Memory B cell (primary cell): ENCODE measurements at places on chromosomes 4 and X.

- no peaks in the 10 kb centered on the region for H3K4me1 ChIP-seq
- DNase-seq = no peak
- H3K27me3 ChIP-seq = no peaks in the 10 kb centered on the region
- H3K4me3 ChIP-seq = no peak overlapping the region
- H3K27ac ChIP-seq = no peak overlapping the region
- H3K36me3 ChIP-seq = no peaks in the 10 kb centered on the region
Measured at GRCh38 chrX:23898412-23898959, 9.3 kb downstream of the APOO start.

GRCh38 chr4:29295280-29295679, 1424.9 kb upstream of the PCDH7 start:
- H3K4me3 ChIP-seq = no peak overlapping the region
- DNase-seq = no peak
- no peak overlapping the region for H3K27ac ChIP-seq
- no peaks in the 10 kb centered on the region for H3K27me3 ChIP-seq

- H3K4me3 ChIP-seq = no peak overlapping the region
- H3K27me3 ChIP-seq = no peaks in the 10 kb centered on the region
- no peak for DNase-seq
- H3K36me3 ChIP-seq = peaks cover 2% of the 10 kb centered on the region
- peaks cover 8% of the 10 kb centered on the region for H3K4me1 ChIP-seq
Measured at GRCh38 chr4:176084769-176085168, 19.1 kb downstream of the WDR17 start.

DNA sequence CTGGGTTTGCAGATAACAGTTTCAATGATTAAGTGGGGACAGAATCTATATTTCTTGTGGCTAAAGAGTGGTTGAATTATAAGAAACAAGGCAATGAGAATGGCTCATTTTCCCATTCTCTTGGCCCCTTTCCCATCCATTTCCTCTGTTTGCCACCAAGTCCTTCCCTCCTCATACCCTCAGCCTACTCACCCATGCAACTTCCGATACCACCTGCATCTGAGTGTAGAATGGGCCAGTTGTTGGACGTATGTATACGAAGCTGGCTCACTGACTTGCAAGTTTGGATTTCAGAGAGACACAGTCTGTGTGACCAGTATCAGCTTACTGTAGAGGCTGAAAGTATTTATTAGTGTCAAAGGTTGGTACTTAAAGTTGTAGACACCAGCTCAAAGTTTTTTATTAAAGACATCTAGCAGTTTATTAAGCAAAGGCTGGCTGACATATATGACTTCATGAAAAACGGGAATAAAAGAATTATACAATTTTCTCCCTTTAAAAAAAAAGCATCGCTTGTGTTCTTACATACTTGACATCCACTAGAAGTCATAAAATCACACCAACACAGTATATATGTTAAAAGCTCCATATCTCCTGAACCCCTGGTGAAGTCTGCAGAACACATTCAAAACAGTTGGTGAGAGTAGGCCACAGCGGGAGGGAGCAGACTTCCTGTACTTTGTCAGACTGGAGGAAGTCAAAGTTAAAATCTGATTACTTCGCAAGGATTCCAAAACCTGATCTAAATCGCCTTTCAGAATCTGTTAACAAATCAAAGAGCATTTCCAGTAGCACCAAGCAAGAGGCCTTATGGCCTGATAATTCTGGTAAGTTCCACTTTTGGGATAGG, 22.4 kb upstream of the STIM2 start:
- H3K36me3 ChIP-seq = peaks cover 2% of the 10 kb centered on the region
- H3K27ac ChIP-seq = no peak overlapping the region
- peaks cover 3% of the 10 kb centered on the region for H3K27me3 ChIP-seq

GRCh38 chr4:165873298-165874071, 448 bp downstream of the TLL1 start:
- no peaks in the 10 kb centered on the region for H3K36me3 ChIP-seq
- peaks cover 9% of the 10 kb centered on the region for H3K4me1 ChIP-seq
- H3K27ac ChIP-seq = no peak overlapping the region
- H3K27me3 ChIP-seq = peaks cover 21% of the 10 kb centered on the region
- no peak overlapping the region for H3K4me3 ChIP-seq
- DNase-seq = no peak

DNA sequence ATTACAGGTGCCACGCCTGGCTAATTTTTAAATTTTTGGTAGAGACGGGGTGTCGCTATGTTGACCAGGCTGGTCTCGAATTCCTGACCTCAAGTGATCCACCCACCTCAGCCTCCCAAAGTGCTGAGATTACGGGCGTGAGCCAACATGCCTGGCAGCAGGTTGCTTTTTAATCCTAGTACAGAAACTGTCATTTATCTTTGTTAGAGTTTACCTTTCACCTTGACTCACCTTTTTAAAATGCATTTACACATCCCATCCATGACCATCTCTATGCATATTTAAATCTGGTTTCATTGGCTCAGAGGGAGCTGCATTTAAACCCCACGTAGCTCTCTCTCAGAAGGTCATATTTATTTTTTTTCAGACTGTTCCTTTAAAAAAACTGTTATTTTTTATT, 31.9 kb downstream of the SLC16A2 start:
- H3K27me3 ChIP-seq = no peaks in the 10 kb centered on the region
- H3K4me3 ChIP-seq = no peak overlapping the region
- H3K36me3 ChIP-seq = no peaks in the 10 kb centered on the region
- DNase-seq = no peak
- no peak overlapping the region for H3K27ac ChIP-seq

DNA sequence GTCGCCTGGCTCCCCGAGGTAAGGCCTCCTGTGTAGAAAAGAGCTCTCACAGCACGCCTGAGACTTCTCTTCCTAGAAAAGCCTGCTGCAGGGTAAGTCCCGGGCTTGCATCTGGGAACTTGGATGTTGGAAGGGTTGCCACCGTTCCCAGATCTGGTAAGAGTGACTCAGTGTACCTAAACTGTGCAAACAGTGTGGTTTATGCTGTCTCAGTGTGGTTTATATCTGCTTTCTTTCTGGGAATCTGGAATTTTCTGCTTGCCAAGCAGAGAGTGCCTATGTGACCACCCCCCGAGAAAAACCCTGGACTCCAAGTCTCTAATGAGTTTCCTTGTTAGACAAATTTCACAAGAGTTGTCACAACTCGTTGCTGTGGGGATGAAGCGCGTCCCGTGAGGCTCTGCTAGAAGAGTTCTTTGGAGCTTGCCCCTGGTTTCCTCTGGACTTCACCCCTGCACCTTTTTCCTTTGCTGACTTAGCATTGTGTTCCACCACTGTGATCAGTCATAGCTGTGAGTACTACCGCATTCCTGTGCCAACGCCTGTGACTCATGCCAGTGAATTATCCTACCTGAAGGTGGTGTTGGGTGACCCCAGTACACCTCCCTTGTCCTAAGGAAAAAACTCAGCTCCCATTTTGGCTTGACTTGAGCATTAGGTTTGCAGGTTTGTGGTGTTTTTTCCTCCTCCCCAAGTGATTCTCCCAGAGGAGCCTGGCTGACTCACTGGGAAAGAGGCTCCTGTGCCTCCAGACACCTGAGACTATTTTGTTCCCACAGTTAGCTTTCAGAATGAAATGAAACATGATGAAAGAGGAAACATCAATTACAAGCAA, 14.5 kb downstream of the SLC2A9 start:
- no peak overlapping the region for H3K4me3 ChIP-seq
- H3K27ac ChIP-seq = no peak overlapping the region
- peaks cover 16% of the 10 kb centered on the region for H3K4me1 ChIP-seq
- H3K36me3 ChIP-seq = no peaks in the 10 kb centered on the region
- no peak for DNase-seq

DNA sequence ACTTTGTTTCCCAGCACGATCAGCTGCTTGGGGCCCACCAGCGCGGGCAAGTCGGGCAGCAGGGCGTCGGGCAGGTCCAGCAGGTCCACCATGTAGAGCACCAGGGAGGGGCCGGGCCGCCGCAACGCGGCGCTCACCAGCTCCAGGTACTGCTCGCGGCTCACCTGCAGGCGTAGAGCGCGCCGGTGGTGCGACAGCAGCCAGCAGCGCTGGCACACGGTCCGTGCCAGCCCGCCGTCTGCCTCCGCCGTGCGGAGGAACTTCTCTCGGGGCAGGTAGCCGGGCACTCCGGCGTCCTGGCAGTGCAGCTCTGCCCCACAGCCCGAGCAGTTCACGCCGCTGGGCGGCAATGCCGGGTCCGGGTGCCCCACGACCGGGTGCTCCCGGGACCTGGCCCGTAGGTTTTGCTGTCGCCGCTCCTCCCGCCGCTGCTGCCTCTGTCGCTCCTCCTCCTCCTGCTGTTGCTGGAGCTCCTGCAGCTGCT, 527 bp downstream of the NOA1 start:
- DNase-seq = peak; percentile 42
- peak overlapping the region; percentile 98 for H3K27ac ChIP-seq
- H3K4me1 ChIP-seq = peaks cover 28% of the 10 kb centered on the region
- no peaks in the 10 kb centered on the region for H3K27me3 ChIP-seq
- peaks cover 21% of the 10 kb centered on the region for H3K36me3 ChIP-seq
- peak overlapping the region; percentile 96 for H3K4me3 ChIP-seq

GRCh38 chr4:151468715-151469696, 60.0 kb downstream of the FHIP1A start:
- peaks cover 6% of the 10 kb centered on the region for H3K27me3 ChIP-seq
- DNase-seq = no peak
- no peaks in the 10 kb centered on the region for H3K36me3 ChIP-seq
- H3K27ac ChIP-seq = no peak overlapping the region

GRCh38 chr4:53840643-53841042, 223.8 kb downstream of the CHIC2 start:
- H3K27me3 ChIP-seq = peaks cover 7% of the 10 kb centered on the region
- H3K36me3 ChIP-seq = peaks cover 2% of the 10 kb centered on the region
- DNase-seq = no peak
- H3K27ac ChIP-seq = no peak overlapping the region
- no peak overlapping the region for H3K4me3 ChIP-seq

DNA sequence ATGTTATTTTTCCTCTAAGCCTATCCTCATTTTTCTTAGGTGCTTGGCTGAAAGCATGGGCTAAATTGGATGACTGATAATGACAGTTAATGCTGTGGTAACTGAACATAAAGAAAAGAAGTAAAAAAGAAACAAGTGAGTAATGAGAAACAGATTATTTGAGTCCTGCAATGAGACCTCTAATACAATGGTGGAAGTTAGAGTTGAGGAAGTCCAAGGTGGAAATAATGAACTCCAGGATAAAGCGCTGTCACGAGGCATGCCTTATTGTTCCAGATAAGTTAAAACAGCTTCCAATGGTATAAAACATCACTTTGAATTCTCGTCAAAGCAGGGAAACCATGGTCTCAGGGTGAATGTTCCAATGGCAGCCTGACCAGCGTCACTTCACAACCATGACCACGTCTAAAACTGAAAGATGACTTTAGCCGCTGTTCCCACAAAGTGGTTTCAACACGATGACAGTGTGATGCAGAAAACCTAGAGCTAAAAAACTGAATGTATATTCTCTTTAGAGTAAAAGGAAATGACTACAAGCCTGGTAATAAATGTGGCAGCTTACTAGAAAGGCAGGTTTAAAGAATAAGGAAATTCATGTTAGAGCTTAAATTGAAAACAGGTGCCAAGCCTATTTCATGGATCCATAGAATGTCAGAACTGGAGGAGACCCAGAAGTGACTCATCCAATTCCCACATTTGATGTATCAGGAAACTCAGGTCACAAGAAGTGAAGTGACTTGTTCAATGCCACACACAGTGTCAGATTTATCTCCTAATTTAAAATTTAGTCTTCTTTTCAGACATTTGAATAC, 202.6 kb upstream of the GYPA start:
- H3K36me3 ChIP-seq = no peaks in the 10 kb centered on the region
- peaks cover 1% of the 10 kb centered on the region for H3K27me3 ChIP-seq
- H3K4me1 ChIP-seq = no peaks in the 10 kb centered on the region

DNA sequence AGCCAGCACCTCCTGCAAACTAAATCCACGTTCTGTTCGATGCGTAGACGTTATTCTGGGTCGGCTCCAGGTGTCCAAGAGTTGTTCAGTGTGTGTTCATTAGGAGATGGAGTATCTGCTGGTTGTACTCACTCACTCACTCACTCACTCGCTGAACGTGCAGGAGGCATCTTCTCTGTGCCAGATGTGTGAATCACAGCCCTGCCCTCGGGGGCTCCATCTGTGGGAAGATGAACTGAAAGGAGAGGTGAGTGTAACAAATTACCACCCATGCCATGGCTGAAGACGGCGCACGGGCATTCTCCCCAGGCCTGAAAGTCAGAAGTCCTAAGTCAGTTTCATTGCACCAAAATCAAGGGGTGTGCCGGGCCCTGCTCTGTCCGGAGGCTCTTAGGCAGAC, 16.1 kb downstream of the NSG1 start:
- H3K36me3 ChIP-seq = no peaks in the 10 kb centered on the region
- DNase-seq = no peak
- H3K4me3 ChIP-seq = no peak overlapping the region
- peaks cover 11% of the 10 kb centered on the region for H3K27me3 ChIP-seq
- H3K27ac ChIP-seq = no peak overlapping the region
- no peaks in the 10 kb centered on the region for H3K4me1 ChIP-seq

- H3K4me3 ChIP-seq = no peak overlapping the region
- H3K27ac ChIP-seq = peak overlapping the region; percentile 45
- no peaks in the 10 kb centered on the region for H3K27me3 ChIP-seq
- H3K4me1 ChIP-seq = peaks cover 22% of the 10 kb centered on the region
Measured at GRCh38 chr4:85598936-85599335, 124.0 kb downstream of the ARHGAP24 start.

- no peak overlapping the region for H3K27ac ChIP-seq
- H3K4me1 ChIP-seq = peaks cover 4% of the 10 kb centered on the region
- peaks cover 7% of the 10 kb centered on the region for H3K36me3 ChIP-seq
- H3K4me3 ChIP-seq = no peak overlapping the region
- H3K27me3 ChIP-seq = no peaks in the 10 kb centered on the region
Measured at GRCh38 chrX:15914486-15914885, 59.9 kb upstream of the AP1S2 start.

DNA sequence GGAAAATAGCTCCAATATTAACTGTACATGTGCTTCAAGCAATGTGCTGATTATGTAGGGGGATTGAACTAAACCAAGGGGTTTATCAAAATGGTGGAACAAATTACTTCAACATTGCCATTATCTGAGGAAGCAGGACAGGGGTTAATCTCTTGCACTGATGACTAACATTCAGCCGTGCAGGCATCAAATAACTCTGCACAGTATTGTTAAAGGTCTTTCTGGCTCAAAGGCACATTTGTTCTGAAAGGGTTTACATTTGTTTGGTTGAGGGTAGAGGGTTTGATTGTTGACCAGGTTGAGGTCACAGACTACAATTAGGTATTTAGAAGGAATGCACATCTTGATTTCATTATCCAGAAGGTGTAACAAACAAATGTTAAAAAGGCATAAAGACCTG, 32.2 kb upstream of the CCSER1 start:
- H3K27ac ChIP-seq = no peak overlapping the region
- no peaks in the 10 kb centered on the region for H3K36me3 ChIP-seq
- peaks cover 5% of the 10 kb centered on the region for H3K4me1 ChIP-seq
- no peak for DNase-seq
- no peaks in the 10 kb centered on the region for H3K27me3 ChIP-seq

- peaks cover 4% of the 10 kb centered on the region for H3K27me3 ChIP-seq
- H3K4me1 ChIP-seq = no peaks in the 10 kb centered on the region
- no peak overlapping the region for H3K4me3 ChIP-seq
- DNase-seq = peak; percentile 10
- no peaks in the 10 kb centered on the region for H3K36me3 ChIP-seq
Measured at GRCh38 chr4:37383579-37384229, 139.2 kb downstream of the NWD2 start.

GRCh38 chr4:182827954-182828353, 89.2 kb downstream of the DCTD start:
- H3K27me3 ChIP-seq = peaks cover 19% of the 10 kb centered on the region
- H3K36me3 ChIP-seq = peaks cover 2% of the 10 kb centered on the region
- H3K27ac ChIP-seq = no peak overlapping the region
- no peak overlapping the region for H3K4me3 ChIP-seq
- no peaks in the 10 kb centered on the region for H3K4me1 ChIP-seq

GRCh38 chr4:143230683-143231082, 46.0 kb downstream of the USP38 start:
- H3K27me3 ChIP-seq = peaks cover 2% of the 10 kb centered on the region
- H3K4me1 ChIP-seq = no peaks in the 10 kb centered on the region
- no peak for DNase-seq
- no peaks in the 10 kb centered on the region for H3K36me3 ChIP-seq
